Activated CD4-positive, alpha-beta T cell treated with anti-CD3 and anti-CD28 coated beads for 24 hours (primary cell): ENCODE measurements at places on chromosomes 1 and 21.
A peak's percentile ranks its signal among the peaks of the same experiment; 100 is the strongest.

GRCh38 chr1:192749349-192749748 is 59.5 kb upstream of the RGS2 start:
- no peak for DNase-seq

GRCh38 chr1:30986755-30987154 is 78.2 kb upstream of the SDC3 start:
- DNase-seq: no peak

- DNase-seq: no peak
Measured at GRCh38 chr21:44870748-44871495, 2.6 kb downstream of the PTTG1IP start.

DNA sequence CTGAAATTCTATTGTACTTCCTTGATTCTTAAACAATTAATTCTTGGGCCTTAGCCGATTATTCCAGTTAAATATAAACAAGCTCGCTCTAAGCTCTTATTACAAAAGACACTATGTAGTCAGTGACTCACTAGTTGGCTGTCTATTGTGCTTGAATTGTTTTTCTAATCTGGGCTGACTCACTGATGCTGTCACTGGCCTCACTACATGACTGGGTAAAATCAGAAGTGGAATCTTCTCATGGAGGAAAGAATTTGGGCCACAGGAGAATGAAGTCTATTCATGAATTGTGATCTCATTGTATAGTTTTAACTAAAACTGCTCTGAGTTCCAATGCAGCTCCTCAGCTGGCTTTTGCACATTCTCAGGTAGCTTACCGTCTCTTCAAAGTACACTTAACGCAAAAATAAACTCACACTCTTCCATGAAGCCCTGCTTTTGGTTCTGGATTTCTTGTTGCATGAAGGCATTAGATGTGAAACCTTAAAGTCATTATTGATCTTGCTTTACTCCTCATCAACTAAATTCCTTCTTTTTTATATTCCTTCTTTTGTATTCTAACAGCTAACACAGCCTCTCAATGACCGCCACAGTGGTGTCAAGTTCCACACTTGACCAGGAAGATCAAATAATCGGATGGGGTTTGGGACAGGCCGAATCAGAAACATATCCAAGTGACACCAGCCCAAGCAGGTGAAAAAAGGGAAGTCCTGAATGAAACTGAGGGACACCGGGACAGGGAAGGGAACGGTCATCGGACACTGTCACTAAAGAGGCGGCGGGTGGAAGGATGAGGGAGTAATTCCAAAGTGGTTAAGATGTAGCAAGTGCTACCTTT is 80.9 kb upstream of the LBR start:
- no peak for DNase-seq

- DNase-seq: no peak
Measured at GRCh38 chr1:3898994-3899753, 898 bp downstream of the C1orf174 start.

GRCh38 chr1:92909321-92909720 is 51.9 kb downstream of the DIPK1A start:
- DNase-seq: no peak

DNA sequence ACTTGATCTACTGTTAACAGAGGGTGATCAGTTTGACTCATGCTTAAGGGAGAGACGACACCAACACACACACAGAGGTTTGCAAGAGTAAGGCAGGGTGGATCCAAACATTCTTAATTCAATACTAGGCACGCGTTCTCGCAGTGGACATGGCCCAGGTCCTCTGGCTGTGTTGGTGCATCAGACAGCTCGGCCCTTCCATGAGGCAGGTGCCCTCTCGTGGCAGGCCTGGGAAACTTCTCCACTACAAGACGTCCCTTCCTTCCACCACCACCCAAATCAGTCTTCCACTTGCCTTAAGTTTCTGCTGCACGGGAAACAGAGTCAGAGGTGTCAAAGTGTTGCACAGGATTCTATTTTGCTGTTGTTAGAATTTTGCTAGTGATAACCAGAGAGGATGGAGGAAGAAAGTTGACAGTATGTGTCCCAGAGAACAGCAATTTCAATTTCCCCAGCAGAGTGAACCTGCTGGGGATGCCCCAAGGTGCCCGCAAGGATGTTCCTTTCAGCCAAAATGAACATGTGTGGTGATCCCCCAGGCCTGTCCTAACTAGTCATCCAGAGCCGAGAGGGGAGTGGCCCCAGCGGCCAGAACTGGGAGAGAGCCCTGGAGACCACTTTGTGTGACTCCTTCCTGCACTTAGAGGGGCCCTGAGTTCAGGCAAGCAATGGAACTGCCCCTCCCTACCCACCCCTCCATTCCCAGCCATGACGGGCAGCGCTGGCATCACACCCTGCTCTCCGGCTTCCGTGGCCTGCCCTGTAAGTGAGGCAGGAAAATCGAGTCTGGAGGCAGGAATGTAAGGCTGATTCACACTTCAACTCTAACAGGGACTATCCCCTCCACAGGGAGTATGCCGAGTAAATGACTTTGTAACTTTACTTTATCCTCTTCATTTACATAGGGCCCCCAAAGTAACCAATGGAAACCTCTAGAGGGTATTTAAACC is 34.8 kb downstream of the MX1 start:
- DNase-seq: peak; percentile 35

DNA sequence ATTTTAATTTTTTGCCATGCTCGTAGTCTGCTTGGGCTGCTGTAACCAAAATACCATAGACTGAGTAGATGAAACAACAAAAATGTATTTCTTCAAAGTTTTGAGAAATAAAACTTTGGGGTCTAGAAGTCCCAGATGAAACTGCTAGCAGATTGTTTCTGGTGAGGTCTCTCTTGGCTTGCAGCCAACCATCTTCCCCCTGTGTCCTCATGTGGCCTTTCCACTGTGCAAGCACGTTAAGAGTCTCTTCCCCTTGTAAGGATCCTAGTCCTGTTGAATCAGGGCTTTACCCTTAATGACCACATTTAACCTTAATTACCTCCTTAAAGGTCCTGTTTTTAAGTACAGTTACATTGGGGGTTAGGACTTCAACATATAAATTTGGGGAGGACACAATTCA is 86.6 kb downstream of the PTBP2 start:
- no peak for DNase-seq

GRCh38 chr1:111441573-111442192 is 7.4 kb downstream of the WDR77 start:
- DNase-seq: peak; percentile 47

DNA sequence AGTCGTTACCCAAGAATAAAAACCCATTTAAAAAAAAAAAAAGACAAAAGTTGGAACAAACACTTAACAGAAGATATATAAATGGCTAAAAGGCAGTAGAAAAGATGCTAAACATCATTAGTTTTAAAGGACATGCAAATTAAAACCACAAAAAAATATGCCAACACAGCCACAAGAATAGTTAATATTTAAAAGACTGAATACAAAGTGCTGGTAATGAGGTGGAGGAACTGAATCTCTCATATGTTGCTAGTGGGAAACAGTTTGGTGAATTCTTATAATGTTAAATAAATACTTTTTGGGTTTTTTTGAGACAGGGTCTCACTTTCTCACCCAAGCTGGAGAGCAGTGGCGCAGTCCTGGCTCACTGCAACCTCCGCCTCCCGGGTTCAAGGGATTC is 10.0 kb downstream of the LRRC40 start:
- no peak for DNase-seq

- DNase-seq: no peak
Measured at GRCh38 chr21:16777041-16777720, 735.7 kb upstream of the CXADR start.

DNA sequence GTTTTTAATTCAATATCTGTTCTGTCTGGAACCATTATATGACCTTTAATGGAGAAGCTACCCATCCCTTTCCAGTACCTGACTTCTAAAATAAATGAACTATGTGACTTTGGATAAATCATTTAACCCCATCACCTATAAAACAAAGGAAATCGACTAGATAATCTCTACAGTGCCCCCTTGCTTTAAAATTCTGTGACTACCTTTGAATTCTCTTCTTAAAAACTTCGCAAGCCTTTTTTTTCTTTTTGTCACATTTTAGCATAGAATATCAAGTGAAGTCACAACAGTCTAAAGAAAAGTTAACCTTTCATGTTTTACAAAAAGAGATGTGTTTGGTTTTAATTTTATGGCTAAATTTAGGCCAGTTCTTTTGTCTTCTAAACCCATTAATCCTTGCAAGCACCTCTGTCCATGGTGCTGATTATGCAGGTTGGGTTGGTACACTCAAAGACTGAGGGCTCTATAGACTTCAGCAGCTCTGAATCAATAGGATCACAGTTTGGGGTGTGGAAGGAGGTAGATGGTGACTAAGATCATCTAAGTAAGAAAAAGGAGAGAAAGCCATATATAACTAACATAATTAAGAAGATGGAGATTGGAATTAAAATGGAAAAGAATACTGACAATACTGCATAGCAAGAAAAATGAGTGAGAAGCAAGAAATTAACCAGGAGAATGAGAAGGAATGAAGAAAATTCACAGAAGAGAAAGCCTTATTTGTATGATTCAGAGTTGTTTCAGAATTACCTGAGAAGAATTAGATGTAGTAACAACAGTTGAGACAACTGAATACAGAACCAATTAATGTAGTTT is 59.2 kb downstream of the TBX15 start:
- no peak for DNase-seq

- DNase-seq: peak; percentile 49
Measured at GRCh38 chr1:1891349-1892078, 627 bp upstream of the GNB1 start.

GRCh38 chr1:222124602-222125001 is 382.7 kb upstream of the DUSP10 start:
- no peak for DNase-seq

GRCh38 chr1:161242313-161242712 is 4.3 kb upstream of the NR1I3 start:
- no peak for DNase-seq

DNA sequence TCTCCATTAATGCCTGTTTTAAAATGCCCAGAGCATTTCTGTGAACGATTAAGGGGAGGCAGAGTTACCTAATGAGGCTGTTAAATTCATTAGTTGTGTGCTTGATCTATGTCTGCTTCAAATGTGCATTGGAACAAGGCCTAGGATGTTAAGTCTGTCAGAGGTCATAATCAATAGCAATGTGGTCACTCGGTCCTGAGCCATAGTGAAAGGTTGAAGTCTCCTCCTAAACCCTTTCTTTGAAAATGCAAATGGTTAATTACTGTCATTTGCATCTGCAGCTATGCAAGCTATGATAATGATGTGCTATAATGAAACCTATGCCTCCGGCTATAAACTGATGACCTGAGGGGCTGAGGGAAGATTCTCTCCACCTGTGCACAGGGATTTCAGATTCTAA is 114.2 kb upstream of the NR5A2 start:
- no peak for DNase-seq

DNA sequence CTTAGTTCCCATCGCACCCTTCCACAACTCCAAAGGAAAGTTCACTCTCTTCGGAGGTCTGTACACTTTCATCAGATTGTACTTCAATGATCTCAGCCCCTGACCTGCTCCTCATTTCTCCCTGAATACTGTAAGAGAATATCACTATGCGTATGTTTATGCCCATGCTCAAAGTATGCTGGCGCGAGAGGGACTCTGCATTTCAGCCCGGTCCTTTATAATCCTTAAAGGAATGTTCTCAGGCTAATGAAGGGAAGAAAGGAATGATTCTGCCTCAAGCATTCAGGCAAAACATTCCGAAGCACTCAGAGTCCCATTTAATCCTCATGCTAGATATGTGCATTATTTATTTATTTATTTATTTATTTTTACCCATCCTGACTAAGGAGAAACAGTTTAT is 76.8 kb downstream of the PLD5 start:
- no peak for DNase-seq

- DNase-seq: no peak
Measured at GRCh38 chr1:3654549-3655281, 2.4 kb downstream of the TP73 start.

- DNase-seq: no peak
Measured at GRCh38 chr1:16418823-16419425, 18.3 kb downstream of the SPATA21 start.

- DNase-seq: peak; percentile 68
Measured at GRCh38 chr1:39639305-39640130, at the start of gene HEYL. Gene HEYL, minus strand, starts transcription at chr1:39639643. Its CDS starts 18 bp downstream, at chr1:39639625.

DNA sequence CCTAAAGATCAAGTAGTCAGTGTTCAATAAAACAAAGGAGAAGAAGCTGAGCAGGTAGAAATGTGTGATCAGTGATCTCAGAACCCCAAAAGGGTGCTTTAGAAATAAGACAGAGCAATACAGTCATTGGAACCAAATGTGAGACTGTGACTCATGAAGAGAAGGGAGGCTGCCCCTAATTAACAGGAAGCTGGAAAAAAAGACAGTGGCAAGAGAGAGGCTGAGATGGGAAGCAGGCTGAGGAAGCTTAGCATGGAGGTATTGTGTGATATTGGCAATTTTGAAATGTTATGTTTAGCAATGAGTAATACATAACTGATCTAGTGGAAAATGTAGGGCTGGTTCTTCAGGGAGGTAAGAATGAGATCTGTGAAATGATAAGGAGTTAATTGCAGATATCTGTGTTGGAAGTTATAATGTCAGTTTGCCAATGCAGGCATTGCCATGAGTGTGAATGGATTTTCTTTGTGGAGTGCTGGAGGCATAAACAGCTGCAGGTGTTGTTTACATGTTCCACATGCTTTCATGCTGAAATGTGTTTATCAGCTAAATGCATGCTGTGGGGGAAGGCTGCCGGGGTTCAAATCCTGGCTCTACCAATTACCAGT is 90.6 kb upstream of the CACNA1E start:
- no peak for DNase-seq

DNA sequence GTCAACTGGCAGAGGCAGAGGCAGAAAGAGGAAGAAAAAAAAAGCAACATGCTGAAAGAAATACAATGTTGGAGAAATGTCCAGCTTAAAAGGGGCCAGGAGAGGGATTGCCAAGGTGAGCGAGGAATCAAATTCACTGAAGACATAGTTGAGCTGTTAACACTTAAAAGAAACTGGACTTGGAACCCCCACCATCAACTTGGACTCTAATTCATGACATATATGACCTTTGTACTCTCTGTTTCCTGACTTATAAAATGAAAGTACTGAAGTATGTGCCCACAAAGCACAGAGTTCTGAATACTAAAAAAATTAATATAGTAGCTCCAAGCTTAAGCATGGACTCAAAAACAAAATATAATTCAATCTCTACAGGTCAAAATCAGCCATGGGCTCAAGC is 16.1 kb downstream of the PRR9 start:
- DNase-seq: no peak

GRCh38 chr1:40684669-40685068 is 6.8 kb upstream of the NFYC start:
- DNase-seq: no peak

DNA sequence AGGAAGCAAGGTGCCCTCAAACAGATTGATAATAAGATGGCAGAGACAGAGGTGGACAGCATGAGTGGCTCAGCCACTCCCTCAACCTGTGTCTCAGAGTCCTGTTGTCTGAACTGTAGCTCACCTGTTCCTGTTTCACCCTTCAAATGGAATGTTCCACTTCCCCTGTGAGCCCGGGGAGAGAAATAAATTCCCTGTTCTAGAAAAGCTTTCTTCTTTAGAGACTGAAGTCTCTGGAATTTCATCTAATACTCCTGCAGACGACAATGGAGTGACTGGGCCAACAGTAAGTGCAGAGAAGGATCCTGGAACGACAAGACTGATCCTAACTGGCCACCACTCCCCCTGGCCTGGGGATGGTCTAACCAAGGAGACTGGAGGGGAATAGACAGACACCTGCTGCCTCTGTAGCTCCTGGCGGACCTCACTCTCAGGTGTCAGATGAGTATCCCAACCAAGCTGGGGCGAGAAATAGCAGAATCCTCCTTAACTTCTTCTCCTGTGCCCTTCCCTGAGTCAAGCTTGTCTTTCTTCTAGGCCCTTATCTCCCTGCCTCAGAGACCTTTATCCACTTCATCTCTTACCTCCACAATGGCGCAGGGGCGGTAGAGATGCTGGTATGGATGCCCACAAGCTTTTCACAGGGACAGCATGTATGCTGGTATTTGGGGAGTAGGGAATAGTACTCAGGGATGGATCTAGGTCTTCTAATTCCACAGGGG is 45.4 kb downstream of the PLEKHA6 start:
- no peak for DNase-seq
